ENCODE measurements at places on chromosomes 1 and 21.
A peak's percentile ranks its signal among the peaks of the same experiment; 100 is the strongest.

DNA sequence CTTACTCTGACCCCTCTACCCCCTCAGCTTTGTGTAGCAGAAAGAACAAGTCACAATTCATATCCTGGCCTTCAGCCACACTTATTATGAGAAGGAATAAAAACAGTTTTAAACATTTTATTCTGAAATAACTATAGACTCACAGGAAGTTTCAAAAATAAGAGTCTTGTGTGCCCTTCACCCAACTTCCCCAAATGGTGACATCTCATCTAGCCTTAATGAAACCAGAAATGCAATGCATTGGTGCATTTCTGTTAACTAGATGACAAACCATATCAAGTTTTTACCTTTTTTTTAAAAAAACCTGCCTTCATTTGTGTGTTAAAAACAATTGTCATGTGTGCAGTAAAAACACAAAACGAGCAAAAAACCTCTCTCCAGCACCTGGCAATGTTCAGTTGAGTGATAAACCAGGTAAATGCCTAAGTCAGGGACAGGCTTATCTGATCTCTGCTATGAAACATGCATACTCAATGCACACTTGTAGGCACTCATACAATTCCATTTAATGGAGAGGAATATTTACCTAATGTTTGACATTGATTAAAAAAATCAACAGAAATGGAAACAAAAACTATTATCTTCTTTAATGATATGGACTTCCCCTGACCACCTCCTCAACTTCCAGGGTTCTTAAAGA lies 51.5 kb downstream of the SH3BGR start:
- no peak for DNase-seq

GRCh38 chr1:104264521-104264920 lies 514.8 kb downstream of the AMY1C start:
- no peak for DNase-seq

DNA sequence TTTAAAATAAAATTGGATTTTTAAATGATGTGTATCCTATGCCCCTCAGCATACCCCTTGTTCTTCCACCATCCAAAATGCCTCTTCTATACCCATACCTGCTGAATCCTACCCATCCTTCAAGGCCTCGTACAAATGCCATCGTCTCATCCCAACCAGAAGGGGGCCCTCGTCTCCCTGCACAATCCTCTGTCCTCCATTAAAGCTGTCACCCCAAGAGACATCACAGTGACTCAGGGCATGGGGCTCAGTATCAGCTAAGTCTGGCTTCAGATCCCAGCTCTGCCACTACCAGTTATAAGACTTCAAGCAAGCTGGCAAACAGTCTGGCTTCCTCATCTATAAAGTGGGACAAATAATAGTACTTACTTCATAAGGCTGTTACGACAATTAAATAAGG lies 23.8 kb downstream of the IGFN1 start:
- DNase-seq: no peak

- DNase-seq: no peak
These were observed 143.3 kb downstream of the RPS6KC1 start for GRCh38 chr1:213194383-213194782.

DNA sequence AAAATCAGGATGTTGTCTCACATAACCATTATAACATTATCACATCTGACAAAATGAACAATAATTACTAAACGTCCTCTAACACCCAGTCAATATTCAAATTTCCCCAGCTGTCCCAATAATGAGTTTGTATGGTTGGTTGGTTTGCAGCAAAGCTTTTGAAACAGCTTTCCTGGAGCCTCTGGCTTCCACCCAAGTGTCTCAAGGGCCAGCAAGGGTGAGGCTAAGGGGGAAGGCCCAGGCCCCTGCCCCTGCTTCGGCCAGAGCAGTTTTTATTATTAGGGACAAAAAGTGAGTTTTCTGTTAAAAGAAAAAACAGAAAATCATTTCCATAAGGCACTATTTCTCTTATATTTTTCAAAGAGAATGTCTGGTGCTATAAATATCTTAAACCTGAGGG lies 19.1 kb upstream of the AVPR1B start:
- no peak for DNase-seq

DNA sequence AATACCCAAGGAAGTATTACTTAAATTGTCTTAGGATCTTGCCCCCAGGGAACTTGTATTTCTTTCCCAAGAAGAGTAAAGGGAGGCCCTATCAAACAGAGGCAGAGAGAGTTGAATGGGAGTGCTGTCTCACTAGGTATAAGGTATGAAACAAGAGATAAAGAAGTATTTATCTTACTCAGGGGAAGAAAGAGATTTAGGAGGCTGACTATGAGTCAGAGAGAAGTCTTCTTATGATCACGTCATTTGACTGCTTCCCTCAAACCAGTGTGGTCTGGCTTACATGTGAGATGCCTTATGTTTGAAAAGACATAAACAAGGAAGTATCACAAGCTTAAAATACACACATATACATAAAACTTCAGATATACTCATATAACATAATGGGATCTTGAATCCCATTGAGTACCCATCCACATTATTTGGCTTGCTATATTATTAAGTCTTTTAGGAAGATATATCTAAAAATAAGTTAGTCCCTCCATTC lies 29.6 kb downstream of the DUSP10 start:
- DNase-seq: peak; percentile 47

DNA sequence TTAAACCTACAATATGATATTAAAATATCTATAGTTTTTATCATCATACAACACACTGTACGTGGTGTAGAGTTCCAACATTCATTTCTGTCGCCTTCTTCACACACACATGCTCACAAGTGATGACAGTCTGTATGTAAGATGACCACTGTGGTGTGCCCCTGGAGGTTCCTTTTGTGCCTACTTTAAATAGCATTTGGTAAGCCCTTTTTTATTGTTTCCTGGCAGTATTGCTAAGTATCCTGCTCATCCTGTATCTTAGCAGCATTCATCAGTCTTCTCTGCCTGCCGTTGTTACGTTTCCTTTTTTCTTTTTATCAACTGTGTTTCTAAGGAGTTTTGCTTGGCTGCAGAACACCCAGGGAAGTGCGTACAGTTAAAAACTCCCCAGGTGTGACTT lies 231.4 kb downstream of the CHRM3 start:
- no peak for DNase-seq

DNA sequence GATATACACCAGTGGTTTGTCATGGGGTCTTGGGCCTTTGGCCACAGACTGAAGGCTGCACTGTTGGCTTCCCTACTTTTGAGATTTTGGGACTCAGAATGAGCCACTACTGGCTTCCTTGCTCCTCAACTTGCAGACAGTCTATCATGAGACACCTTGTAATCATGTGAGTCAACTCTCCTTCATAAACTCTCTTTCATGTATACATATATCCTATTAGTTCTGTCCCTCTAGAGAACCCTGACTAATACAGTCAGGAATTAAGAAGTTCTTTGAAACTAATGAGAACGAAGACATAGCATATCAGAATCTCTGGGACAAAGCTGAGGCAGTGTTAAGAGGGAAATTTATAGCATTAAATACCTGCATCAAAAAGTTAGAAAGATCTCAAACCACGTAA lies 110.8 kb downstream of the SLC5A9 start:
- no peak for DNase-seq

- DNase-seq: peak; percentile 51
These were observed 10.6 kb downstream of the URB1 start for GRCh38 chr21:32382108-32382644.

- no peak for DNase-seq
These were observed 167.1 kb downstream of the ZBTB18 start for GRCh38 chr1:244218220-244218619.

- no peak for DNase-seq
These were observed 134.8 kb downstream of the FGGY start for GRCh38 chr1:59431566-59432294.

- no peak for DNase-seq
These were observed 29.9 kb upstream of the C1orf21 start for GRCh38 chr1:184356891-184357290.

DNA sequence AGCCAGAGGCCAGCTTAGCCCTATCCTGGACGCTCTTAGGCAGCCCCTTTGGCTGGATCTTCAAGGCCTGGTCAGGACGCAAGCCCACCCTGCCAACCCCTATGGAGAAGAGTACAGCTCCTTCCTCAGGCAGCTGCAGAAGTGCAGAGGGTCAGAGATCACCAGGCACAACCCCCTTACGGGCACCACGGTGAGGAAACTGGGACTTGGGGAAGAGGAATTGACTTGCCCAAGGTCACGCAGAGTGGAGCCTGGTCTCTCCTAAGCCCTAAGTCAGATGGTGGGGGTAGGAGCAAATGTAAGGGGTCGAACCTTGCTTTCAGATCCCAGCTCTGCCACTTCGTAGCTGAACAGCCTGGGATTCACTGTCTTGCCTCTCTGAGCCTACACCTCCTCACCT lies 3.7 kb downstream of the E2F2 start:
- DNase-seq: no peak

DNA sequence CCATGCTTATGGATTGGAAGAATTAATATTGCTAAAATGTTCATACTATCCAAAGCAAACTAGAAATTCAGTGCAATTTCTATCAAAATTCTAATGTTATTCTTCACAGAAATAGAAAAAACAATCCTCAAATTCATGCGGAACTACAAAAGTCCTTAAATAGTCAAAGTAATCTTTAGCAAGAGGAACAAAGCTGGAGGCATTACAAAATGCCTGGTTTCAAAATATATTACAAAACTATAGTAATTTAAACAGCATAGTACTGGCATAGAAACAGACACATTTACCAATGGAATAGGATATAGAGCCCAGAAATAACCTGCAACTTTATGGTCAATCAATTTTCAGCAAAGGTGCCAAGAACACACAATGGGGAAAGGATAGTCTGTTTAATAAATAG lies 3.8 kb downstream of the CTSS start:
- DNase-seq: no peak

DNA sequence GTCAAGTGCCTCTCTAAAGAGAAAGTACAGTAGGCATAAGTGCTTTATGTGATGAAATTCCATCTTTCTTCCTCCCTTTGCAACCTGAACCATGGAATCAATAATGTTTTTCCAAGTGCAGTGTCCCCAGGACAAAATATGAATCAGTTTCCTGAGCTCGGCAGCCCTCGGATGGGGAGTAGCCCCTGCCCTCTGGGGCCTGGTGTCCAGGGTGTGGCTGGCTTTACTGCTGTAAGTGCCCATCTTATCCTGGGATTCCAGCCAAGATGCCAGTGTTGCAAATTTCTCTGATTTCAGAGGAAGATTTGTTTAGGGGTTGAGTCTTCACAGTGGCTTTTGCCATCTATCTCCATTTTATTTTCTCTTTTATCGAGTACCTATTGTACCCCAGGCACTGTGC lies 40.5 kb upstream of the SRP9 start:
- DNase-seq: no peak

DNA sequence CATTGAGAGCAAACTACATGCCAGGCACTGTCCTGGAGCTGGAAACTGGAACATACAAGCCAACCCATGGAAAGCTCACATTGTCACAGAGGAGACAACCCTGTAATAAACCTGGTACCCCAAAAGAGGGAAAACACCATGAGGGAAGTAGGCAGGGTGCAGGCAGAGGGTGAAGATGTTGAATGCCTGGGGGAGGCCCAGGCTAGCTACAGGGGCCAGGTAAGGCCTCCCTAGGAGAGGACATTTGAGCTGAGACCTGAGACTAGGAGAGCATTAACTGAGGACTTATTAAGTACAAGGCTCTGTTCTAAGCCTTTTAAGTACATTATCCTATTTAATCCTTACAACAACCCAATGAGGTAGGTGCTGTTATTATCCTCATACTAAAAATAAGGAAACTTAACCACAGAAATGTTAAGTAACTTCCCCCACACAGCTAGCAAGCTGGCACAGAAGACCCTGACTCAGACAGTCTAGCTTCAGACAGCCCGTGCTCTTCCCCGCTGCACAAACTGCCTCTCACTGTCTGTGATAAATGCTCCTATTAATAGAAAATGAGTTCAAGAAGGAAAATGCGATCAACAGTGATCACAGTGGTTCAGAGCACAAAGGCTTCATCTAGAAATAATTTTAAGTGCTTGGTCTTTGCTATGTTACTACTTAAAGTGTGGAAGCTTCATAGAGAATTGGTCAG lies 41.8 kb downstream of the ZNF281 start:
- peak; percentile 88 for DNase-seq

DNA sequence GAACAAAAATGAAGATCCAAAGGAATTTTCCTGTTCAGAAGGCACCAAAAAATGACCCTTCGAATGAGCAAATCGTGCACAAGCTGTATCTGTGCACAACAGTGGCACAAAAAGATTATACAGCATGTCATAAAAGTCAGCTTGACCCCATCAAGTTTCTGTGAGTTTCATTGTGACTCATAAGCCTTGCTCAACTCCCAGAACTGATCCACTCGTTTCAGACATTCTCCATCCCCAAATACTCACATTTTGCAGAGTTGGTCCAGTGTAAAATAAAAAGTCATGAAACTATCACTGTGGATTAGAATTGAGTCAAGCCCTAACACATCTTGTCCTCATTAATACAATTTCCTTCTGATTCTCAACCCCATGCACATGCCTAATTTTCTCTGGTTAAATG lies 174.7 kb upstream of the PKN2 start:
- peak; percentile 28 for DNase-seq

DNA sequence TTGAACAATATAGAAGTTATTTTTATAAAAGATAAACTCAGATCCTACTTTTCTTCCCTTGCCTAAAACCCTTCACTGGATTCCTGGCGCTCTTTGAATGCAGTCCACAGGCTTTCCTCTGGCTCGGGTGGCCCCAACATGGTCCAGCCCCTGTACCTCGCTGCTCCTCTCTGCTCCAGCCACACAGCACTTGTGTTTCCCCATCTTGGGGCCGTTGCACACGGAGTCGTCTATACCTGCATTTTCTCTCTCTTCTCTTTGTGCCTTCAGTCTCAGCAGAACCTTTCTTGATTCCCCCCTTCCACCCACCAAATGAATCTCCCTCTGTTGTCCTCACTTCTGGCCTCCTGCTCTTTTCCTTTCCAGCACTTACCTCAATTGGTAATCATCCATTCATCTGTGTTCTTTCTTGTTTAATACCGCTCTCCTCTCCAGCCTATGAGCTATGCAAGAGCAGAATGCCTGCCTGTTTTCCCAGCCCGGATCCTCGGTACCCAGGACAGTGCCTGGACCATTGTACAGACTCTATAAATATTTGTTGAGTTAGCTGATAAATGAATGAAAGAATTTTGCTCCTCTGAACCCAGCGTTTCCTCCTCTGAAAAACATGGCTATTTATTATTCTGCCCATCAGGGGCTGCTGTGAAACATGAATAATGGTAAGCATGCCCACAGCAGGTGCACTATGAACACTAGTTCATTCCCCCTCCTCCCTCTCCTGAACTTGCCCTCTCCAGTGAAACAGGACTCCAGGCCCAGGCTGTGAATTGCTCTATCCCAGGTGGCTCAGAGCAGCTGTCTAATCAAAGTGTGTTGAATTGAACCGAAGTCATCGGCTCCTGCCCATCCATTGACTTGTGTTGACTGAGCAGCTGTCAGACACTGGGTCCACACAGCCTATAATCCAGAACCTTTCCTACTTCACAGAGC lies 266.9 kb downstream of the PTPRU start:
- no peak for DNase-seq

DNA sequence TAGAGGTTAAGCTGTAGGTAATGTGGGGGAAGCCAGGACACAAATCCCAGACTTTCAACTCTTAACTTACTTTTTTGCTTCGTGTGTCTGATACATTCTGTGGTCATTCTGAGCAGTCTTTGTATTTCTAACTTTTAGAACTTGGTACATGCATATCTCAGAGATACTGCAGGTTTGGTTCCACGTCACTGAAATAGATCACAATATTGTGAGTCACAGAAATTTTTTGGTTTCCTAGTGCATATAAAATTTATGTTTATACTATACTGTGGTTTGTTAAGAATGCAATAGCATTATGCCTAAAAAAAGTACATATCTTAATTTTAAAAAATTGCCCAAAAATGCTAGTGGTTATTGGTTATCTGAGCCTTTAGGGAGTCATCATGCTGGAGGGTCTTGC lies 3.2 kb downstream of the URB2 start:
- peak; percentile 43 for DNase-seq

GRCh38 chr1:155379631-155380090 lies 59.0 kb downstream of the RUSC1 start:
- peak; percentile 42 for DNase-seq
